ENCODE measurements at places on chromosomes 6 and 20.

DNA sequence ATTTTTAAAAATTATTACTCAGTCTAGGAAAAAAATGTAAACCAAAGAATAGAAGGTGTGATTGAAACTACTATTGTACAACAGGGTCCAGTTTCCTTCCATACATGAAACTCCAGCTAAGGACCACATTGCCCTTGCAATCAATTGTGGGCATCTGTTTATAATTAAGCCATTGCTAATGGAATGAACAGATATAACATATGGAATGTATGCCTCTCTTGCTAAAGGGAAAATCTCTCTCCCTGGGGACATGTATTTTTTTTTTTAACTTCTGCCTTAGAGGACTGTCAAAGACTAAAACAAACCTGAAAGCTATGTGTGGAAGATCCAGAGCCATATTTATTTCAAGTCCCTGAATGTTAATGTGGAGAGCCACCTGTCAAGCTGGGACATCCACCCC, 336.8 kb upstream of the MANEA start:
- DNase-seq = no peak

DNA sequence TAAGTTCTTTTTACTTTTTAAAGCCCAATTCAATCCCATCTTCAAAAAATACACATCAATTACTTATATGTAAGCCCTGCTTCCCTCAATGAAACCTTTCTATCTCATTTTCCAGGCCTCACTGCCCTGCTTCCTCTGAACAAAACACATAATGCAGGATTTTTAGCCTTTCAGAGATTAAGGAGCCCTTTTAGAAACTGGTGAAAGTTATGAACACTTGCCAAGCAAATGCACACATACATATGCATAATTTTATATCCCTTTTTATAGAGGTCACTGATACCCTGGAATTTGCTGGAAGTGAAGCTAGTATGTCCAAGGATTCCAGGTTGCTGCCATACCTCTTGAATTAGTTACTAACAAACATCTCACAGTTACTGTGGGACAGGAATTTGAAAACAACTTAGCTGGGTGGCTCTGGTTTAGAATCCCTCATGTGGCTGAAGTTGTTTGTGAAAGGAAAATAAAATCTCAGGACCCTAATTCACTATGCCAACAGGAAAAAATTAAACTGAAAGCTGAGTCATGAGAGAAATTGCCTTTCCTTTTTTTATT, 75.8 kb downstream of the UBE3D start:
- DNase-seq = no peak

GRCh38 chr20:25269057-25269832, 21.4 kb downstream of the PYGB start:
- no peak for DNase-seq

GRCh38 chr20:38805958-38806854, 709 bp downstream of the PPP1R16B start:
- DNase-seq = peak; percentile 45

GRCh38 chr6:26173836-26174145, 86.6 kb downstream of the HFE start:
- no peak for DNase-seq

- DNase-seq = no peak
Observed at GRCh38 chr6:41332241-41332640, 3.2 kb upstream of the NCR2 start.

GRCh38 chr20:33558348-33559144, 68.7 kb downstream of the CBFA2T2 start:
- DNase-seq = no peak

GRCh38 chr6:24908650-24909035, 27.1 kb downstream of the RIPOR2 start:
- DNase-seq = no peak

GRCh38 chr6:29376003-29376402, 912 bp upstream of the OR12D3 start:
- DNase-seq = no peak

DNA sequence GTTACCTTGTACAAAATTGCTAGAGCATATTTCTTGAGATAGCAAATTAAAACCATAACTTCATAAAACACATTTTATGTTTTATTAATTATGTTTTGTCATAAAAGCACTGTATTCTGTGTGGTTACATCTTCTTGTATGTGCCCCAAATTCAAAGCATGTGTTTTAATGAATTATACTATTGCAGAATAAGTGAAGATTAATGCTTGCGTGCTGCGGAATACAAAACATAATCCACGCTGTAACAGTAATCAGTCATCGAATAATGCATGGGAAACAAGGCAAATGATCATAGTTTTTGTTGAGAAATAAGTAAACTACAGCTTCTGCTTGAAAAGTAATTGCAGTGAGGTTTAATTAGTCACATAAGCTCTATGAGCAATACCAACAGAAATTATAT, 459.2 kb upstream of the SOX4 start:
- no peak for DNase-seq

DNA sequence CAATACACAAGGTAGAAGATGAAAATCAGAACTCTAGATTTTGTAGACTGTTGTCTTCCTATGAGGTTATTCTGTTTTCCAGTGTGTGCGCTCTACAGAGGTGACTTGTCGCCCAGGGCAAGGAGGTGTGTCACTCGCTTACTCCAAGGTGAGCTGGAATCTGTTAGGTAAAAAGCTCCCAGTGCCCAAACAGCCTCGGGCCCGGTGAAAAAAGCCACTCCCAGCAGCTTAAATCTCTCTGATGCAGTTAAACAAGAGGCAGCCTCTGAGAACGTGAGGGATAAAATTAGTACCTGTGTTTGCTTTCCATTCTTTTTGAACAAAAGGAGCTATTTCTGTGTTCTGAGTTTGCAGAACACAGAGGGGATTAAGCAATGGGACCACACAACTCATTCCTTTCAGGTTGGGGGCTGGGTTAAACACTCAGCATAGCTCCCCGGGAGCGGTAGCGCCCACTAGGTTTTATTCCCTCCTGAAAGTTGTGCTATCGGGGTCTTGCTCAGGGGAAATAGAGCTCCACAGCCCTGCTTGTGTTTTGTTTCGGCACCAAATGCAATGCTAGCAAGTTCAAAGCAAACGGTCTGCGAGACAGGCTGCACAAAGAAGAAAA, 181.2 kb downstream of the FOXA2 start:
- no peak for DNase-seq

DNA sequence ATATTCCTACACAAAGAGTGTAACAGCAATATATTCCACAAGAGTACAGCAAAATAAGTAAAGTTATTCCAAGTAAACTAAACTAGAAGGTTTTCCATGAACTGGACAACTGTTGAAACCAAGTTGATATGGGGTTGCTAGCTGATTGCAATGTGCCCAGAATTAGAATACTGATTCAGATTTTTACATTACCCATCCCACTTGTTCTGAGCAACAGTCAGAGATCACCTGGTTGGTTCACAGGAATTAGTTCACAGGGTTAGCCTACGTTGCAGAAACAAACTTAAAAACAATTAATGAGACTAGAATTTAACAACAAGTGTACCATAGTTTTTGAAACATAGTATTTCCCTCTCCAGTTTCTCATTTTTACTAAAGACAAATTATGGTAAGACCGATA, 49.1 kb downstream of the CEP85L start:
- DNase-seq = no peak

GRCh38 chr6:69106511-69106910, 471.4 kb downstream of the ADGRB3 start:
- DNase-seq = no peak

Measured in stimulated activated CD4-positive, alpha-beta T cell treated with anti-CD3 and anti-CD28 coated beads, Interleukin-12 subunit alpha, Interleukin-12 subunit beta, amount 100 ng/mL, for 4 hours (primary cell).